ENCODE measurements at places on chromosomes 5 and 9. TPM values are rescaled to one million over a fixed set of nuclear protein-coding genes. Genes with fewer than 3 reads are reported as not detected.

DNA sequence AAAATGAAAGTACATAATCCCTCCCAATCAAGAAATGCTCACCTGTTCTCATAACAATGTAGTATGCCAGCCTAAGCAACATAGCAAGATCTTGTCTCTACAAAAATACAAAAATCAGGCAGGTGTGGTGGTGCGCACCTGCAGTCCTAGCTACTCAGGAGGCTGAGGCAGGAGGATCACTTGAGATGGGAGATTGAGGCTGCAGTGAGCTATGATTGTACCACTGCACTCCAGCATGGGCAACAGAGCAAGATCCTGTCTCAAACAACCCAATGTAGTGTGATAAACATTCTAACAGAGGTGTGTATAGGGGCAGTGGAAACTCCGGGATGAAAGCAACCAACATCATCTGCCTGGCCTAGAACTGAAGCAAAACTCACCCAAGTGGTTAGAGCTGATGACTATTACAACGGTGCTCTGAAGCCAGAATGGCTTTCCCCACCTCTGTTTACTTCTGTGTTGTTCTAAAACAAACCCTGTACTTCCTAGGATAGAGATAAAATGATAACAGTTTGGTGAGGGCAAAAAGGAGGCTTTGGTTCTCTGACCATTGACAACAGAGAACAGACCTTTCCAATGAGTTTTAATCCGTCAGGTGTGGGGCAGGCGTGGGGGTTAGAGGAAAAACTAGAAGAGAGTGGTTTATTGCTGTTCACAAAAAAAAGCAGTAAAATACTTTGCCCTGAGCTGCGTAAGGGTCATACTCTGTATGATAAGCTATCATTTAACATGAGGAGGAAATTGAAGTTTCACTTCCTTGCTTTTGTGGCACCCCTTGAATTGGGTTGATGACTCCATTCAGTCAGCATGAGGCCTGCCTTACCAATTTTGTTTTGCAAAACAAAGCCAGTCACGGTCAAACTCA lies 18.9 kb downstream of the WNT8A start:
- no peak for DNase-seq

GRCh38 chr5:133506181-133506580 lies 106.2 kb downstream of the FSTL4 start:
- no peak for DNase-seq

DNA sequence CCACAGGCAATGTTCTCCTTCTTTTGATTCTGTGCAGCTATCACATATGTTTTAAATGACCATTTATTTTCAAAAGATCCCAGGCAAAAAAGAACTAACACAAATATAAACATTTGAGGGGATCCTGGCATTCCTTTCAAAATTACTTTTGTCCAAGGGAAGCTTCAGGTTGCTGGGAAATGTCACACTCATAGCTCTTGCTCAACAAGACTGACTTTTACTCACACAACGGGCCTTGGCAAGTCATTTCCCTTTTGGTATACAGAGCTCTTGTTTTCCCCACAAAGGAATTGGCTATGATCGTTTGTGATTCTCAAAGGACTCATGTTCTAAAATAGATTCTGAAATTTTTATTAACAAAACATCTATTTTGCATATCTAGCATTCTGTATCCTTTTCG lies 4.5 kb upstream of the PALM2AKAP2 start:
- no peak for DNase-seq

DNA sequence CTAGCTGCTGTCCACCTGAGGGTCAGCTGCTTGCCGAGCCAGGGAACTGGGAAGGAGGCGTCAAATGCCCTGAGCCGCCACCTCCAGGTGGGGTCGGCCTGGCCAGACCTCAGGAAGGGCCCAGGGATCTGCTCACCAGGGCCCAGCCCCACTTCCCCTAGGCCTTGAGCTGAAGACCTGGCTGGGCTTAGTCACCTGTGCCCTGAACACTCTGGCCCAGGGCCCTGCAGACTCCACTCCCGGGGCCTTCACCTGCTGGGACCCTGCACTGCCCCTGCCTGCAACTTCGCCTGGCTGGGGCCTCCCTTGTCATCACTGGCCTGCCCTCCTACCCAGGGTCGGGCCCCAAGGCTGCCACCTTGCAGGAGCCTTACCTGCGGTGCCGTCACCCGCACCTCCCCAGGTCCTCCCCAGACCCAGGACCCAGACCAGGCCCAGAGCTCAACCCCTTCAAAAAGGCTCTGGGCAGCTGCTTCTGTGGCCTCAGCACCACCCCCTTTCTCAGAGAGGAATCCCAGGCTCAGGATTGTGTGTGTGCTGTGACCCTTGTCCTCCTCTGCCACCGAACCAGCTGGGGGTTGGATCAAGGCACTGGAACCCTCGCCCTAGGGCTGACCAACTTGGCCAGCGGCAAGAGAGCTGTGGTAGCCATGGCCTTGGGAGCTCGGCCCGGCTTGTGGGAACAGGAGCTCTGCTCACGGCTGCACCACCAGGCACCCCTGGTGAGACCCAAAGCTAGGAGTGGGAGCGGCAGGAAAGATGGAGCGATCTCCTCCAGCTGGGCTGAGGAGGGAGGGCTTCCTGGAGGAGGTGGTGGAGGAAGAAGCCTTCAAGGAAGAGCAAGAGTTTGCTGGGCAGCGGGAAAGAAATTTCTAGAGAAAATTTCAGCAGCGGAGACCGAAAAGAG lies 1.2 kb upstream of the NELFB start:
- DNase-seq: no peak

DNA sequence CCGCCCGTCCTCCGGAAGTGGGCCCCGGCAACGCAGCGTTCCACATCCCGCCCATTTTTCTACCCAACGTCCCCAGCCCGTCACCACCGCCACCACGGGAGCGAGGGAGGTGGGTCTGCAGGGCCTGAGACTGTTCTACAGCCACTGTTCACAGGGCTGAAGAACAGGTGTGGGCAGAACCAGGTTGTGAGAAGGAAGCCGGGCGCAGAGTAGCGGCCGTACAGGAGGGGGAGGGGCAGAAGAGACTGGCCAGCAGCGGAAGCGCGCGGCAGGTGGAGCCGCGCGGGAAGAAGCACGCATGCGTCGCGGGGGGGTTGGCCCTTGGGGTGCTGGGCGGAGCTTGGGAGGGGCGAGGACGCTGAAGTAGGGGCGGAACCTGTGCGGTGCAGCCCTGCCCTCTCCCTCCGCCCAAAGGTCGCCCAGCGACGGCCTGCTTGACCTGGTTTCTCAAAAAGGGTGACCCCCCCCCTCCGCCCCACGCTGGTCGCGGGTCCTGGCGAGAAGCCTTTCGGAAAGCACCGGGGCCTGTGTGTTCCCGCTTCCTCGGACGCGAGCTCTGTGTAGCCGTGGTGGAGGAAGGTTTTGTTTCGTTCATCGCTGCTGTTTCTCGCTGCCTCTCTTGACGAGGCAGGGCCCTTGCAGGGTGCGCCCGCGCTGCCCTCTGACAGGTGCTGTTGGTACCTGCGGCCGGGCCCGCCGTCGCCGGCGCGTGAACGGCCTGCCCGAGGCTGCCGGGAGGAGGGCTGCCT lies 7.8 kb upstream of the MGAT1 start:
- peak; percentile 95 for DNase-seq

- no peak for DNase-seq
Observed at GRCh38 chr9:14216612-14217194, 97.2 kb downstream of the NFIB start.

DOCK2 gene
- polyA plus RNA-seq: 2.1 TPM

- DNase-seq: no peak
Observed at GRCh38 chr5:103502662-103503061, 59.9 kb downstream of the NUDT12 start.

DNA sequence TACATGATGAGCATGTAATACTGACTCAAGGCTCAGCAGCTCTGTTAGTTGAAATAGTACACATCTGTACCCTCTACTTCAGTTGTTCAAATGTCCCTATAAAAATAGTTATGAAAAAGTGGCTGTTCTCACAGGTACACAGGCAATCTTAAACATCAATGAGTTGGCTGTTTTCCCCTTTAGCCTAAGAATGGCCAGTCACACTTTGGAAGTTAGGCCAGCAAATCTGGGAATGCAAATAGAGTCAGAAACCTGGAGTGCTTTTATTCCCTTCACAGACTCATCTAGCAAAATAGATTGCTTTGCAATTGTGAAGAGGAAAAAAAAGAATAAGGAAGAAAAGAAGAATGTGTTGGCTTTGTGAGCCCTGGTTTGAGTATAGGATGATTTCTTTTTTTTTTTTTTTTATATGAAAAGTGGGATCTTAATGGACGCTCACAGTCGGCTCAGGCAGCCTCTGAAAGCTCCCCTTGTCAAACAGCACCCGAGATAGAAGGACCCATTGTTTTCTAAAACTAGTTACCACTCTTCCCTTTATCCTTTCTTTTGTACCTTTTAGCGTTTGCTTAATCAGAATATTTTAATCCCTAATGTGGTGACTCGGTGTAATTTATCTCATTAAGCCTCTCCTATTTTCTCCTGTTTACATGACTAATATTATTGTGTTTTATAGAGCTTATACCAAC lies 27.9 kb upstream of the TLE1 start:
- DNase-seq: no peak

- no peak for DNase-seq
Observed at GRCh38 chr9:105656131-105656921, 5.9 kb upstream of the TAL2 start.

DNA sequence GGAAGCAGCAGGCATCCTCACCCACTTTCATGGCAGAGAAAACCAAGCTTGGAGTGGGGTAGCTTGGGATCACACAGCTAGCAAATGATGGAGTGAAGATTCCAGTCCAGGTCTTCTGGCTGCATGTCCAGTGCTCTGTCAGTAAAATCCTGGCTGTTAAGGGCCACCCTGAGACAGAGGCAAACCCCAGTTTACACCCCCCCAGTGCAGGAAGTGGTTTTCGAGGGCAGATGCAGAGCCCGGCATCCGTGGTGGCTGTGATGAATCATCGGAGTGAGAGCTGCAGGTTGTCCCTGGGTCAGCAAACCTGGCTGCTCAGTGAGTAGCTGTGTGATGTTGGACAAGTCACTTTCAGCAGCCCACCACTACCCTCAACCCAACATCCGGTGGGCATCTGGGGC lies 115.4 kb downstream of the RGS3 start:
- DNase-seq: no peak

BTNL8 gene
- 0.34 TPM for polyA plus RNA-seq

- DNase-seq: peak; percentile 29
Observed at GRCh38 chr9:73869264-73869663, 627.9 kb upstream of the RORB start.

IL13 gene
- not detected for polyA plus RNA-seq

DNA sequence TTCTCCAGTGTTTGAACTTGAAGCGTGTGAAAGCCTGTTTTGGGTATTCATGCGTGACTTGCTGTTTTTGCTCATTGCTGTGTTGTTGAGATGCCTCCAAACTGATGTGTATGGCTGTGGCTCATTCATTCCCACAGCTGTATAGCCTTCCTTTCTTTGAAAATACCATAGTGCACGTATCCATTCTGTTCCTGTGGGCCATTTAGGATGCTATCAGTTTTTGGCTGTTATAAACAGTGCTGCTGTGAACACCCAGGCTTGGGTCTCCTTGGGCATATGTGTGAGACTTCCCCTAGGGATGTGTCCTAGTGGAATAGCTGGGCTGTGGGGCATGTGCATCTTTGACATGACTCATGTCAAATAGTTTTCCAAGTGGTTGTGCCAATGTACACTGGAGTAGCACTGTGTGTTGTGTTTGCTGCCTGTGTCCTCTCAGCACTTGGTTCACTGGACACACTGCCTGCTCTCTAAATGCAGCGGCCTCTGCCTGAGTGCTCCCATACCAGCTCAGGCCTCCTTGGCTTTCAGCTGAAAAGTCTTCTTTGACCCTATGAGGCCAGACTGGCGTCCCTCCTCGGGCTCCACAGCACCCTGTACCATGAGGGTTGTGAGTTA lies 102.6 kb upstream of the TBC1D2 start:
- no peak for DNase-seq

DNA sequence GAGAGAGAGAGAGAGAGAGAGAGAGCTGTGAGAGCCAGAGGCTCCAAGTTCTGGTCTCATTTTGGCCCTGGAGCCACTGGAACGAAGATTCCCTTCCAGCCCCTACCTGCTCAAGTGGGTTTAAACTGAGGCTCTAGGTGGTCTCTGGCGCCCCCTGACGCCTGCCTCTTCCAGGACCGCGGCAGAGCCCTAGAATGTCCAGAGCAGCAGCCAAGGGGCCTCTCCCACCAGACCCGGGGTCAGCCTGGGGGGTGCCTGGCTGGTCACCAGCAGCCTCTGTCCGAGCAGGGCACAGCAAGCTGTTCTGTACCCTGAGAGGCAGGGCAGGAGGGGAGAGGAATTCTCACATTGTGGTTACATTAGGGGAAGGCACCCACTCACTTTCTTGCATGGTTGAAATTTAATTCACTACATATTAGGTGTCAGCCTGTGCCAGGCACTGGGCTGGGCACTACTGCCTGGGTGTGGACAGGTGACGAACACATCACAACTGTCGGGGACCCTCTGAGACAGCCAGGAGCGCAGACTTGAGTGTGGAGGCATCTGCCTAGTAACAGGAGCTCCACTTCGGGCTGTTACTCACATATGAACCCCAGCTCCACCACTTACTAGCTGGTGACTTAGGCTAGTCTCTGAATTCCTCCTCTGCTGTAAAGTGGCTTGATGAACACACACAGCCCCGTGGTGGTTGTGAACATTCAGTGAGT lies 44.5 kb downstream of the AMBP start:
- DNase-seq: no peak

ECPAS gene
- polyA plus RNA-seq: 77.7 TPM

ARL14EPL gene
- polyA plus RNA-seq: not detected

All from renal pelvis (tissue), 12 donors.